Osteocyte (in vitro differentiated cells): ENCODE measurements at places on chromosomes 1 and 21.

DNA sequence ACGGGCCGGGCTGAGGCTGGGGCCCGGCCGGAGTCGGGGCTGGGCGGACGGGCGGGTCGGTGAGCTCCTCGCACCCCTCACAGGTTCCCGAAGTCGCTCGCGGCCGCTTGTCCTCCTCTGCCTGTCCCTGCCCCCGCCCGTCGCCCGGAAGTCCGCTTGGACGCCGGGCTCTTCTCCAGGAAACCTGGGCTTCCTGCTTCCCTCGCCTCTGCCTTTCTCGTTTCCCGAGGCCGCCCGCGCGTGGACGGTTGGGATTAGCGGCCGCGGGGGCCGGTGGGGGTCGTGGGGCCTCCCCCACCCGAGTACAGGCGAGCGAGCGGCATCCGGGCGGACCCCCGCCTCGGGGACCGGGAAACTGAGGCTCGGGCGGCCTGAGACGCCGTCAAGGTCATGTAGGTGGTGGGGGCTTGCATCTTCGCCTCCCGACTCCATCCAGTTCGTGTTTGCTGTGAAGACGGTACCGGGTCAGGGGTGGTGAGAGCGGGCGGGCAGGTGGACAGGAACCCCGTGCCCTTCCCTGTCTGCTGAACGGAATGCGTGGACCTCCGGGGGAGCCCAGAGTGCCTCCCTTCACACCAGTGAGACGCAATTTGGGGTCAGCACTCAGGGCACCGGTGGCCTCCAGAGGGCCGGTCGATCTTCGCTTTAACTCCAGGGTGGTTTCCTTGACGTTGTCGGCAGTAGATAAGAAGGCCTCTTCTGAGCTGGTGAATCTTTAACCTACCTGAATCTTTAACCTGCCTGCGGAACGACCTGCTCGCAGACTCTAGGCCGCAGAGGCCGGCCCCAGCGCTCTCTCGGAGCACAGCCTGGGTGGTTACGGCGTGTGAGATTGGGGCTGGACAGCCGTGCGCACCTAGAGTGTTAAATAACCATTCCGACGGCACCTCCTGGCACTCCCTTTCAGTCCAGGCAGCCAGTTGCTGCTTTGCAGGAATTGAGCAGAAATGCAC is 686 bp downstream of the ARF1 start:
- no peak for DNase-seq

GRCh38 chr1:50110151-50110550 is 1.4 kb downstream of the ELAVL4 start:
- DNase-seq, result no peak

- DNase-seq, result no peak
Measured at GRCh38 chr1:36585569-36586548, 103.1 kb upstream of the CSF3R start.

DNA sequence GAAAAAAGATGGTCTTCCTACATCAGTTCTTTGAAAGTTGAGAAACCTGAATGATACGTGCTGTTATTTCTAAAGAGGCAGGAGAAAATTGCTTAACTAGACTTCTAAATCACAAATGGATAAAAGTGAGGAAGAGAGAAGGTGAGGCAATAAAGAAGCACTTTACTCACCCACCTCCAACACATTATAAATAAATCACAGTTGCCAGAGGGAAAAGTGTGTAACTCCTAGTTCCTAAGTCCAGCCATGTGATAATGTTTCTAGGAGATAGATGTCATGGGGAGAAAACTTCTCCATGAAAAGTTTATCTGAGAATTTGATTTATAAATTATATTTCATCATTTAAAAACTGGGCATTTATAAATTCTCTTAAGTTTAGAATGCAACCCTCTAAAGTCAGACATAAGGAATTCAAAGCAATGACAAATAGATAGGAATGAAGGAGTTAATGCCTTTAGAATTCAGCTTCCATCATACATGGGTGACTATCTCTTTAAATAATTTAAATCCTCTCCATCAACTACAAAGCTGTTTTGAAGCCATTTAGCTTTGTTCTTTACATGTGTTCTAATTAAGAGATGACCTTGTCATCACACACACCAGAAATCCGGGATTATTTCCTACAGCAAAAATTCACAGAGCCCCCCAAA is 60.0 kb downstream of the NRIP1 start:
- DNase-seq, result no peak

GRCh38 chr21:36664662-36664990 is 34.3 kb upstream of the SIM2 start:
- no peak for DNase-seq

- DNase-seq, result no peak
Measured at GRCh38 chr1:151568626-151569088, 28.5 kb downstream of the TUFT1 start.

GRCh38 chr21:43697758-43698643 is 20.9 kb upstream of the PDXK start:
- no peak for DNase-seq

- no peak for DNase-seq
Measured at GRCh38 chr1:155011004-155011416, 8.4 kb downstream of the ZBTB7B start.
